ENCODE measurements at places on chromosomes 7 and 10.

DNA sequence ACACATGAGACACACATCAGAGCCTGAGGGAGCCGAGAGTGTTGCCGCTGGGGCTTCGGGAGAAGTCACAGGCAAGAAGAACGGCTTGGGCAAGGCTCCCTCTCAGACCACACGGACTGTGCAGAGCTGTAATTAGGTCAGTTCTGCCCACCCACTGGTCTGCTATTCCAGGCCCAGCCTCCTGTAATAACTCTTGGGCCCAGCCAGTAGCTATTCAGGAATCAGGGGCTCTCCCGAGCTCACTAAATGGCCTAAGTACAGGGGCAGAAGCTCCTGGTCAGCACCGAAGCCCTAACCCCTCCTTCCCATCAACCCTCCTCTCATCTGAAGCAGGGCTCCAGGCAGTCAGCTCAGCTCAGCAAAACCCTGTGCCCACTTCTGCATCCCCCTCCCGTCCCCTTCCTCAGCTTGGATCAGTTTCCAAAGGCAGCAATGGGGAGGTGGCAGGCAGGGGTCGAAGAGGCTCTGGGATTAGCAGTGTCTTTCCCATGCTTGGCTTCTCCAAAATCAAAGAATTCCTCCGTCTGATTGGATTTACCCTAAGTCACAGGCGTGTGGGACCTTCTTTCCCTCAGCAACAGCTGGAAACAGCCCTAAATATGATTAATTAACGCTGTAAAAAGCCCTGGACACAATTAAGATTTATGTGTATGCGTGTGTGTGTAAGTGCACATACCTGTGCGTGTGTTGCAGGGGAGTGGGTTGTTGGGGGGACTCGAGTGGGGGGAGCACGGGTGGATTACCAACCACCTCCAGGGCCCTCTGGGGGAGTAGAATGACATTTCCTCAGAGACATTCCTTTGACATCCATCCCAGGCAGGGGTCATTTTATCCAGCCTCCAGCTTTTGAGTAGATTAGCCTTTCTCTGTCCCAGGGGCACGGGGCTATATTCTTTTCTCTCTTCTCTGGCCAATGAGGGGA is 48.4 kb upstream of the BTRC start:
- no peak for DNase-seq

DNA sequence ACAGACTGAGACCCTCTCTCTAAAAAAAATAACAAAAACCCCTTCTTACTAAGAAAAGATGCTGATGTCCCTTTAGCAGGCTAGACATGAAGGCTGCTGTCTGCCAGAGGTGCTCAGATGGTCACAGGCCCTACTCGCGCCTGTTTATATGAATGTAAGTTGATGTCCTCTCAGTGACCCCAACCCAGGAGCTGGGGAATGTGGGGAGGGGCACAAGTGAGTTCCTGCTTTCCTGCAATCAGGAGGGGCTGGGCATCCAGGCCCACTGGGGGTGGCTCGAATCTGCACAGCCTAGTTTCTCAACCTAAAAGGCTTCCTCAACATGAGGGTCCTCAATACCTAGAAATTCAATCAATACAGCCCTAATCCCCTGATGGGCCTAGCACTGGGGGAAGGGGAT is 12.1 kb upstream of the SLC29A3 start:
- DNase-seq, result no peak

DNA sequence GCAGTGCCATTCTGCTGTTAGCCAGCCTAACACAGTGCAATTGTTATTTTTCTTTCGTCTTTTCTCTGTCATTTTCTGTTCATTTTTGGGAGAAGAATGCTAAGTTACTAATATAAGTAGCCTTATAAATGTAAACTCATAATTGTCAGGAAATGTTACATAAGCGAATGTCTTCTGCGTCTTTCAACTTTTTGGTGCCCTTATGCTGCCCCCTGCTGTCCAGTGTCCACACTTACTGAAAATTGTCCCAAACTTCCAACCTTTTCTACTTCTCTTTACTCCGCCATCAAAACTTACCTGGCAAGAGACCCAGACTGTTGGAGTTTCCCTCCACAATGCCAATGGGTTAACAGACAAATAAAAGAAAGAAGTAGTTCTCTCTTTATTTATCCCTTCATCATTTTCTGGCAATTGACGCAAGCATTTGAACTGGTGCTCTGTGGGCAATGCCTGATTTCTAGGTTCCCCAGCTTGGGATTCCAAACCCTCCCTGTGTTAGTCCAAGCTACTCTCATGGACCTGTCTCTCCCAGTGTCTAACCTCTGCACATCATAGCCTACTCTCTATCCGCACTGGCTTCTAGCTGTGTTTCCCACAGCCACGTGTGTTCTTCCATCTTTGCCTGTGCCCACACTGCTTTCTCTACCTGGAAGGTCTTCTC is 21.0 kb upstream of the EPC1 start:
- DNase-seq, result peak; percentile 86

- no peak for DNase-seq
Measured at GRCh38 chr10:108789919-108790318, 1133.4 kb downstream of the XPNPEP1 start.

- no peak for DNase-seq
Measured at GRCh38 chr7:22607180-22607579, 107.2 kb upstream of the STEAP1B start.

DNA sequence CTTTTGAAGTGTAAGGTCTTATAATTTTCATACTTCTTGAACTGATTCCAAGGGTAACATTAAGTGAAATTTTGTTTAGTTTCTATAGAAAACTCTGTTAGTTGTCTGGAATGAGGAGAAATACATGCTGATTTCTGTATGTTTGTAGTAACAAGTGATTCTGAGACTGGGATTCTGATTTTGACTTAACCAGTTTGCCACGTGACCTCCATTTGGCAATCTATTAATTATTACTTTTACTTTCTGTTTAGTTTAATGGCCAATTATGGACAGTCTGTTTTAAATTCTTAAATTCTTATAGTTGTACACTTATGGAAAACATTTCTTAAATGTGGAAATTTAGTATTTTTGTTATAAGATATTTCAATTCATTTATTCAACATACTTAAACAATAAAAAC is 163.1 kb downstream of the ADK start:
- DNase-seq, result no peak

Measured in pons (tissue), 1 donor.